ENCODE measurements at places on chromosomes 7 and 10. TPM values are rescaled to one million over a fixed set of nuclear protein-coding genes. Genes with fewer than 3 reads are reported as not detected.

Gene OR2A1
- 0.19 TPM for total RNA-seq

Gene GFRA1
- total RNA-seq, result 0.59 TPM

Gene DNAH11
- total RNA-seq, result 0.51 TPM

Gene DLX6
- total RNA-seq, result not detected

Gene TMEM209
- total RNA-seq, result 8.5 TPM

Gene ARHGEF5
- total RNA-seq, result 0.89 TPM

Gene PRKAR1B
- total RNA-seq, result 13.5 TPM

Gene ARMH3
- 50.4 TPM for total RNA-seq

Gene AZGP1
- 114 TPM for total RNA-seq

Gene CCL24
- total RNA-seq, result not detected

Gene INMT
- total RNA-seq, result 17.3 TPM

Gene RBAK
- total RNA-seq, result 9.6 TPM

Gene NAPEPLD
- 8.4 TPM for total RNA-seq

Gene NYAP1
- 0.22 TPM for total RNA-seq

Gene CHRM2
- total RNA-seq, result 83.7 TPM

Gene CLCN1
- not detected for total RNA-seq

Gene SCIN
- not detected for total RNA-seq

Gene AEBP1
- total RNA-seq, result 93.1 TPM

Gene NEUROG3
- total RNA-seq, result not detected

Gene TASOR2
- total RNA-seq, result 38.8 TPM

Gene PDAP1
- 95.6 TPM for total RNA-seq

Gene PIK3CG
- total RNA-seq, result 1.7 TPM

Gene TYW1B
- 0.92 TPM for total RNA-seq

Gene UROS
- 69.5 TPM for total RNA-seq

Gene GIMAP1
- 3.5 TPM for total RNA-seq

Gene FZD8
- total RNA-seq, result 7.7 TPM

Gene STAM
- total RNA-seq, result 40.8 TPM

Gene TSPAN13
- total RNA-seq, result 13.5 TPM

Gene EN2
- not detected for total RNA-seq

Gene RSPH10B
- not detected for total RNA-seq

Gene SPDYE2B
- not detected for total RNA-seq

Gene HABP2
- total RNA-seq, result not detected

Gene SH2B2
- total RNA-seq, result 3.1 TPM

Gene CAV1
- total RNA-seq, result 311 TPM

Gene CTNNA3
- 198 TPM for total RNA-seq

Gene CRHR2
- total RNA-seq, result 0.57 TPM

Gene ANKRD7
- 0.62 TPM for total RNA-seq

Gene A1CF
- total RNA-seq, result not detected

Gene CFAP43
- total RNA-seq, result 0.08 TPM

Gene NACAD
- total RNA-seq, result 5.3 TPM

Gene PROSER2
- 1.3 TPM for total RNA-seq

Gene ACHE
- 2.1 TPM for total RNA-seq

Gene ERVW-1
- total RNA-seq, result not detected

Gene AKR1C4
- total RNA-seq, result not detected

Gene VAX1
- total RNA-seq, result not detected

Gene BTBD16
- not detected for total RNA-seq

Gene CC2D2B
- 1.5 TPM for total RNA-seq

Gene CALHM1
- not detected for total RNA-seq

Gene GPR141
- 0.40 TPM for total RNA-seq

Gene MAP3K8
- 6.1 TPM for total RNA-seq

Gene LIPF
- not detected for total RNA-seq

Gene TMEM139
- 6.9 TPM for total RNA-seq
